ENCODE measurements at places on chromosomes 7 and 10. TPM values are rescaled to one million over a fixed set of nuclear protein-coding genes. Genes with fewer than 3 reads are reported as not detected.

DNA sequence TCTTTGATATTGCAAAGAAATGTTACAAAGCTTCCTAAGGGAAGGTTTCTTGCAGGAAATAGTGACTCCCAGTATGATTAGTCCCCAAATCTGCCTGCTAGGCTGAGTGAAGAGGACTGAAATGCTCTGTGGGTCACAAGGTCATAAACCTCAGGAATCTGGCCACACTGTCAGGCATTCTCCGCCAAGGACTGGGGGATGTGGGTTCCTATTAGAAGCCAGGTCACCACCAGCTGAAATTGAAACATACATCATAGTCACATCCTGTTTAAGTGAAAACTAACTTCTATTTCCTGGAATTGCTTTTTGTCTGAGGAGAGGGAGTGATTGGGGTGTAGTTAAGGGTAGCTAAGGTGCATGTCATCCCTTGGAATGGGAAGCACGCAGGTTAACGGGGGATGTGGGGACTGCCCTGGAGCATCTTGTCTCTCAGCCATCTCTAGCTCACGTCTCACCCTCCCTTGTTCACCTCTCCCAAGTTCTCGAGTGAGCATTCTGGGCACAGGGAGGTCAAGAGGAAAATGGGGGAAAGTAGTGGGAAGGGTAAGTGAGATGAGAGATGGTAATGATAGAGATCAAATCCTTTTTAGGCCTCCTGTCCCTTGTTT, 12.0 kb upstream of the GSAP start:
- DNase-seq = peak; percentile 28

GARIN1A gene
- total RNA-seq = 0.17 TPM

DNA sequence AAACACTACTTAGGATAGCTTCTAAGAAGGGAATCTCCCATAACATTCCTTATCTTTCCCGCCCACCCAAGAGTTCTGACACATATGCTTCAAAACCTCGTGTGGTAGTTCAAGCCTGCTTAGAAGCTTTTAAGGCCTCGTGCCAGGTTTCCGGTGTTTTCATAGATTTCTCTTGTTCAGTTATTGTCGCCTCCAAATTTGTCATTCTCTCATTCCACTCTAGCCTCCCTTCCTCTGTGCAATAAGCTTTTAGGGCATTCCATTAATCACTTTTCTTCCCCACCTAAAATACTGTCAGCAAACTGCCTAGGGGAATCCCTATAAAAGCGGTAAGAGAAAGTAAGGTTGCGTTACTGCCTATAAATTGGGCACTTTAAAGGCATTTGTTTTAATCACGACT, 718 bp upstream of the BPGM start:
- DNase-seq = no peak

DNA sequence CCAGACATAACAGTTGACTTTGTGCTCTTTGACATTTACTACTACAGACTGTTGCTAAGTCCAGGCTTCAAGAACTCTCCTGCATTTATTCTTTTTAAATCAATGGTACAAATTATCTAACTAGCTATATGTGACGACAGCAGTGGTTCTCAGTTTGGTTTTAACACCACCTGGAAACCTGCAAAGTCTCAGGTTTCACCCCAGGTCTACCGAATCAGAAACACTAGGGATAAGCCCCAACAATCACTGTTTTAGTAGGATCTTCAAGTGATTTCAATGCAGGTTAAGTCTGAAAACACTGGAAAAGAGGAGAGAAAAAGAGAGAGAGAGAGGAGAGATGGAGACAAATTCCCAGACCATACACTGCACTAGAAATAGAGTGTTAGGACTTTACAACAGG, 519.0 kb downstream of the PCDH15 start:
- DNase-seq = no peak

GRCh38 chr10:34719328-34719727, 95.8 kb downstream of the PARD3 start:
- DNase-seq = no peak

TMEM273 gene
- 6.3 TPM for total RNA-seq

DNA sequence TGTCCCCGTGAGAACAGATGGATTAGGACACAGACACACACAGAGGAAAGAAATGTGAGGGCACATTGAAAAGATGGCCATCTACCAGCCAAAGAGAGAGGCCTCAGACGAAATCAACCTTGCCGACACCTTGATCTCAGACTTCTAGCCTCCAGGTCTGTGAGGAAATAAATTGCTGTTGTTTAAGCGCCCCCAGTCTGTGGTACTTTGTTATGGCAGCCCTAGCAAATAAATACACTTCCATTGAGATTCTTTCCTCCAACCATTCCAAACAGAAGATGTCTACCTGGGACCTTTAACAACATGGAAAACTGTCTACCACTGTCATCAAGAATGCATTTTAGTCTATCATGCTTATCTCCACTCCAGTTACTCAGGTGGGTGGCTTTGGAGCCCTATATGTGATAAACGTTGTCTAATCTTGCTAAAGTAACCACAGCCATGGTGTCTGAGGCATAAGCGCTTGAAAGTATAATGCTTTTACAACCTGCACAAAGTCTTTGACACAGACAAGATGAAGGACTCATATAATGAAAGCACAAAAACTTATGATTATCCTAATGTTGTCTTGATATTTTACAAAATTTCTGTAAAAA, 244.3 kb downstream of the MTERF1 start:
- DNase-seq = no peak

MSMB gene
- not detected for total RNA-seq

DNA sequence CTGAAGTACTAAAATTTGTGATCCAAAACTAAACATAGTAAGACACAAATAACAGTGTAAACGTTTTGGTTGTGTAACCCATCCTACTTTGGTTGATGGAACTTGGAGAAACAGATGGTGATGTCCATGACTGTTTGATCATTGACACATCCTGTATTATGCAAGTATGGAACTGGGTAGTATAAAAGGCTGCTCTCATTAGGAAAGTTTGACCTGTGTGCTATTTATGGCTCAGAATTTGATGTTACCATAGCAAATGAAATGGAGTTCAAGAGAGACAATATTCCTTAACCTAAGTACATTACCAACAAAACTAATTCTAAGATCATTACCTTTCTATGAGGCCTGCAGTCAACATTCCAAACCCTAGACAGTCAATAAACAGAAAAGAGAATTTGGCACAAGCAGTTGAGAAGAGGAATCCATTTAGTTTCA, 39.9 kb downstream of the DKK1 start:
- no peak for DNase-seq

DNA sequence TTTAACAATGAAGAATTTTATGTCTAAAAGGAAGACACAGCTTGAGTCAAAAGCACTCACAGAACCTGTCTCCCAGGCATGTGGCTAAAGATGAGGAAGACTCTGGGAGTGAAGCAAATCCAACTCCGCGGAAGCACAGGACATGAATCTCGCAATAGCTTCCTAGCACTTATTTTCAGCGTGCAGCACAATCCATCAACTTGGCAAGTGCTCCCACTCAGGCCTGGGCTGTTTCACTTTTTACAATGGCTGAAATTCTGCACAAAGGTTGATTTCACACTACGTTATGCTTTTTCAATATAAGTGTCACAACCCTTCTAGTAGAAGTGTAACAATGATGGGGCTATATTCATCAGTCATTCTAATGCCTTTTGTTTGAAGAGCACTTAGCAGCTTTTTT, 180.2 kb downstream of the XPNPEP1 start:
- DNase-seq = no peak

GRCh38 chr7:106070201-106070551, 41.9 kb downstream of the SYPL1 start:
- no peak for DNase-seq

GATA3 gene
- 7.2 TPM for total RNA-seq

- DNase-seq = no peak
Measured at GRCh38 chr10:123550675-123551096, 115.5 kb upstream of the GPR26 start.

STAMBPL1 gene
- total RNA-seq = 5.2 TPM

DNA sequence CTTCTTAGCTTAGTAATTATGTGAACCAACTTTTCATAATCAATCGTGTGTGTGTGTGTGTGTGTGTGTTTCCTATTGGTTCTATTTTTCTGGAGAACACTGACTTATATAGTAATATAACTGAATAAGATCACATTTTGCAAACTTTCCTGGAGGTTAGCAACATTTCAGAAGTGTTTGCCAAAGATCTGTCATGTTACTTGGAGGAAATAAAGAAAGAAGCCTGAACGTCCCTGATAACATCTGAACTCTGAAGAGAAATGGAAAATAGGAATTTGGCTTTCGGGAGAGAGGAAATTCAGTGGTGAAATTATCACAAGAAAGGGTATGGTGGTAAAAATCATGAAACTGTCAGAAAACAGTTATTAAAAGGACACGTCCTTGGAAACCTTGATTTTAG, 984.4 kb upstream of the AUTS2 start:
- no peak for DNase-seq

- DNase-seq = no peak
Measured at GRCh38 chr10:37067576-37067975, 57.8 kb upstream of the ANKRD30A start.

KLF14 gene
- total RNA-seq = not detected

DNA2 gene
- 4.5 TPM for total RNA-seq

ADIRF gene
- total RNA-seq = 0.41 TPM

DNA sequence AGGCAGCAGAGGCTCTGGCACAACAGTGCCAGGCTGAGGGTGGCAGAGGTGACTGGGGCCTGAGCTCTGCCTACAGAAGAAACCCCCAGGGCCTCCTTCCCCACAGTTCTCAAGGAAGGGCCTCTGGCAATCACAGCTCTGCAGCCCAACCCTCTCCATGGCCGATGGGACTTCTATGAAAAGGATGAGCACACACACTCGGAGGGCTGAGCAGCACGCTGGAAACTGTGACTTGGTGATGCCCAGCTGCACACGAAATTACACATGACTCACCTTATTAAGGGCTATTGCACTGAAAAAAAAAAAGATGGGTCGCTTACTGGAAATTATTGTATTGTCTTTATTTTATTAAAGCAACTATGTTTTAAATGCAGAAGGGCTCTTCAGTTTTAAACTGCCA, 42.9 kb upstream of the LRRC18 start:
- DNase-seq = no peak

- DNase-seq = no peak
Measured at GRCh38 chr7:138980563-138981291, 462 bp downstream of the KIAA1549 start.

ATRNL1 gene
- total RNA-seq = 11.4 TPM

C7orf57 gene
- 0.34 TPM for total RNA-seq

GRCh38 chr7:30846378-30846777, 65.3 kb upstream of the AQP1 start:
- peak; percentile 16 for DNase-seq
